KBM-7 (cell line): ENCODE measurements at places on chromosomes 16 and 17.

GRCh38 chr17:40485851-40486521 is 15.4 kb downstream of the TNS4 start:
- DNase-seq = peak; percentile 75

- DNase-seq = no peak
Observed at GRCh38 chr16:49461517-49461951, 87.9 kb downstream of the C16orf78 start.

DNA sequence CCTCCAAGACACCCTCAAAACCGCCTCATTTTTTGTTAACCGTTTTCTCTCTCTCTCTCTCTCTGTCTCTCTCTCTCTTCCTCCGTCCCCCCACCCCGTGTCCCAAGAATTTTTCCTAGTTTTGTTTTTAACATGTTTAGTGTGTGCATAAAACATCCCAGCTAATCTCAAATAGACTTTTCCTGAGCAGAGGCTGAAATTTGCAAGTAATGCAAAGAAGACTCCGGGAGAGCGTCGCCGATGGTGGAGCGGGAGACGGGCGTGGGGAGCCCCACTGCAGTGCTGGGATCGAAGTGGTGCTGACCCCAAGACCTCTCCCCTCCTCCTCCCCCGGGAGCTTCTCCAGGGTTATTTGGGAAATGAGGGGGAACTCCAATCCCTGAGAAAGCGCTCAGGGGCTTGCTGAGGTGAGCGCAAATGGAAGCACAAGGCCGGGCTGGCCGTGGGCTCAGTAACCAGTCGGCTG is 4.7 kb upstream of the DLX4 start:
- DNase-seq = no peak

DNA sequence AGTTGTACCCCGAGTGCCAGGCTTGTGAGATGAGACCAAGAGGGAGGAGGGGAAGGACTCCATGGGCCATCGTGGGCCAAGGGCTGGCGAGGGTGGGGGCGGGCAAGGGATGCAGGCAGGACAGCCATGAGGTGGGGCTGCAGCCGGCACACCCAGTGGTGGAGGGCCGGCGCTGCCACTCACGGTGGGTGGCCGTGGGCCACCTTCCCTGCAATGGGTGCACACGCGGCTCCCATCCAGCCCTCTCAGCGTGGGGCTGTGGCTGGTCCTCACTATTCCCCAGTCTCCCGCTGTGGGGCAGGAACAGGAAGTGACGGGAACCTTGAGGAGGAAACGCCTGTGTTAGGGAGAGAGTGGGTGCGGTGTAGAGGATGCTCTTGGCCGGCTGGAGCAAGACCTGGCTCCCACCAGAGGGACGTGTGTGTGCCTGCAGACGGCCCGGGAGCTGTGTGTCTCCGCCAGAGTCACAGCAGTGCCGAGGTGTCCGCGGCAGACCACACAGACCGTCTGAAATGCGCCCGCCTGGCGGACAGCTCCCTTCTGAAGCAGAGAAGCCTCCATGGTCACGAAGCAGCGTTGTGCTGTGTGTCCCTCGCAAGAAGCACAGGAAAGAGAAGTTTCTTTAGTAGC is 23.6 kb downstream of the CIBAR2 start:
- DNase-seq = no peak

- DNase-seq = no peak
Observed at GRCh38 chr17:62161405-62162148, 96.5 kb upstream of the MED13 start.
